LHCN-M2 (cell line): ENCODE measurements at places on chromosomes 4 and X.

DNA sequence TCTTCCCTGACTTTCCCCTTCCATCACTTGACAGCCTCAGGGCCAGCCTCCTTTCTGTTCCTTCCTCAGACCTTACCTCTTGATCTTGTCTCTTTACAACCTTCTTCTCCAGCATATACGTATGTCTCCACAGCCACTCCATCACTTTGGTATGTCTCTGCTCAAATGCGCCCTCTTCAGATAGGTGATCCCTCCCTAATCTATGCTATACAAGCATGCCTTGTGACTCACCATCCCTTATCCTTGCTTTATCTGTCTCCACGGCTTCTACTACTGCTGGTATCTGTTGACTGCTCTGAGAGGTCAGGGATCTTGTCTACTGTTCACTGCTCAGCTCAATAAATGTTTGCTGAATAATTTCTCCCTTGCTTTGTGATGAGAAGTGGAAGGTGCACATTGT lies 9.0 kb downstream of the ARAP2 start:
- DNase-seq, result no peak

- DNase-seq, result no peak
Observed at GRCh38 chr4:156173937-156174336, 220.3 kb upstream of the CTSO start.

DNA sequence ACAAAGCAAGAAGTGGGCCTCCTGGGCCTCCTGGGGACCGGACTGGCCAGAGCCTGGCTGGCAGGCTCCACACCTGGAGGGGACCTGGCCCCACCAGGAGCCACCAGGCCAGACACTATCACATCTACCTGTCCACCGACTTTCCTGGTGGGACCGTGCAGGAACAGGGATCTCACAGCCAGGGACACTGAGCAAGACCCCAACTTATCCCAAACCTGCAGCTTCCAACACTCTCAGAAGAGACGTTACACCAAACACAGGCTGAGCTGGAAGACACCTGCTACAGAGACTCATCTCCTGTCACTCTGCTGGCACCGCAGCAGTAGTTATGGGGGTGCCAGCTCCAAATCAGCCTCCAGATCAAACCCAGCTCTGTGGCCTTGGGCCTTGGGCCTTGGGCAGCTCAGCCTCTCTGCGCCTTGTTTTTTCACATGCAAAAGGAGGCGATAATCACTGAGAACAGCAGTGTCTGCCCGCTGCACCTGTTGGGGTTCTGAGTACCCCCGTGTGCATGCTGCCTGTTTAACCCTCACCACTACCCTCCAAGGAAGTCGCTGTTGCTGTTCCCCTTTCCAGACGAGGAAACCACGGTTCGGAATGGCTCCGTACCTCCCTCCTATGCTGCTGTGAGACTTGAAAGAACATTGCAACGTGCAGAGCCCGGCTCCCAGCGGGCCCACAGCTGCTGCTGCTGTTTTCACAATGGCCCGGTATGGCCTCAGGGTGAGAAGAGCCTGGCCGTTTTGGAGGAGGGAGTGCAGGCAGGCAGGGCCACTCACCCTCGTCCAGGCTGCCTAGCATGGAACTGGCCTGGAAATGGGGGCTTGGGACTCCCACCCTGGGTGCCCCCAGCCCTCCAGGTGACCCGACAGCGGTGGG lies 69.6 kb downstream of the ADRA2C start:
- DNase-seq, result no peak

- DNase-seq, result peak; percentile 32
Observed at GRCh38 chr4:80062527-80062926, 10.5 kb downstream of the ANTXR2 start.

GRCh38 chrX:42746606-42747005 lies 31.4 kb downstream of the PPP1R2C start:
- DNase-seq, result peak; percentile 32

GRCh38 chr4:186557061-186557460 lies 1.7 kb upstream of the MTNR1A start:
- peak; percentile 55 for DNase-seq

- no peak for DNase-seq
Observed at GRCh38 chrX:13719192-13719856, 15.1 kb downstream of the TRAPPC2 start.

GRCh38 chrX:20352504-20352903 lies 85.8 kb upstream of the RPS6KA3 start:
- no peak for DNase-seq

- DNase-seq, result no peak
Observed at GRCh38 chr4:187366530-187366929, 629.0 kb upstream of the ZFP42 start.

- no peak for DNase-seq
Observed at GRCh38 chr4:113288696-113289095, 239.2 kb downstream of the ANK2 start.

DNA sequence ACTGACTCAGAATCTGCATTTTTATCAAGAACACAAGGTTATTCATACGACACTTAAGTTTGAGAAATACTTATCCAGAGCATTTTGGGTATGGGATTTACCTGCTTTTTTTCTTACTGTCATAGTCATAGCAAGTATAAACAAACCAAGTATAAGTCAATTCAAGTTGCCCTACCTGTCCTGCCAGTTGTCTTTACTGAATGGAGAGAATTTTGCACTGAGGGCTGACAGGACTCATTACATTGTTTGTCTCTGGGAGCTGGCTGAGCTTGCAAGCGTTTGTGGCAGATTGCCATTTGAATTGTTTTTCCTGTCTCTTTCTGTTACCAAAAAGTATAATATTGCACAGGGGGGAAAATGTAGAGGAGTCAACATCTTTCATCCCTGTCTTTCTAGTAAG lies 278.9 kb upstream of the MAGEC2 start:
- DNase-seq, result no peak

DNA sequence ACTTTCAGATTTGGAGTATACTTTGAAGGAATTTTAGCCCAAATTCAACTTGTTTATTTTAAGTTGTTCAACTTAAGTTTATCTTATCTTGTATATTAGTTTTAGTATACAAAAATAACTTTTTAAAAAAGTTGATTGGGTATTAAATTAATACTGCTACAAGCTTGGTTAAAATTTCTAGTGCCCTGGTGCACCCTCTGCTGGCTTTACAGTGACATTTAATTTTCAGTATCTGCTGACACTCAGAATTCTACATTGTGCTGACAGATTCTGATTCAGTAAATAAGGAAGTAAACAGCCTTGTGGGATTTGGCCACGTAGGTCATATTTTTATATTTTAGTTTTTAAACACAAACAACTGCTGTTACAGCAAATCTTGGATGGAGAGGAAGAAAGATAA lies 2.9 kb downstream of the EDA start:
- peak; percentile 1 for DNase-seq

DNA sequence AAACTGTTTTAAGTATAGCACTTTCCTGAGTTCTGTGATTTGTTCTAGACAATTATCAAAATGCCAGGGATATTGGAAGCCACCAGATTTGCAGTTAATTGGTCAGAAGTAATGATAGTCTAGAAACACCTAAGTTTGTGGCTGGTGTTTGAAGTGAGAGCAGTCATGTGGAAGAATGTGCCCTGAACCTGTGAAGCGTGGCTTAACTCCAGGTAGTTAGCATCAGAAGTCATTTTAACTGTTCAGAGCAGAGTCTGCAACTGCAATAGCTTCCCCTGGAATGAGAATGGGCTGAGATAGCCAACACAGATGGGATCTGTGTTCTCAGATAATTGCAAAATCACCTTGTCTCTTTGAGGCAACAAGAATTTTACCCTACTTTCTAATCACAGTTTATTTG lies 255.1 kb upstream of the GK2 start:
- DNase-seq, result no peak

GRCh38 chrX:46408553-46409407 lies 136.4 kb downstream of the ZNF674 start:
- peak; percentile 64 for DNase-seq

DNA sequence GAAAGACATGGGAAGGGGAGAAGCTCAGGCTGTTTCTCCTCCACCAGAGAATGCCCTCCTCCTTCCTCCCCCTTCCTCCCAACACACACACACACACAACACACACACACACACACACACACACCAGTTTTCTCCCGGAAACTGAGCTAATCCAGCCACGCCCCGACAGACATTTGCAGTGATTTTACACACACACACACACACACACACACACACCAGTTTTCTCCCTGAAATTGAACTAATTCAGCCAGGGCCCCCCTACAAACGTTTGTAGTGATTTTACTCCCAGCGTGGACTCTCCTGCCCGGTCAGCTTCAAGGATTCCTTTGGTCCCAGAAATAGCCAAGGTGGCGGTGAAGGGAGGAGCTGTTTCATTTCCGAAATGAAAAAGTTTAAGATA lies 32.9 kb upstream of the STX18 start:
- DNase-seq, result peak; percentile 57

DNA sequence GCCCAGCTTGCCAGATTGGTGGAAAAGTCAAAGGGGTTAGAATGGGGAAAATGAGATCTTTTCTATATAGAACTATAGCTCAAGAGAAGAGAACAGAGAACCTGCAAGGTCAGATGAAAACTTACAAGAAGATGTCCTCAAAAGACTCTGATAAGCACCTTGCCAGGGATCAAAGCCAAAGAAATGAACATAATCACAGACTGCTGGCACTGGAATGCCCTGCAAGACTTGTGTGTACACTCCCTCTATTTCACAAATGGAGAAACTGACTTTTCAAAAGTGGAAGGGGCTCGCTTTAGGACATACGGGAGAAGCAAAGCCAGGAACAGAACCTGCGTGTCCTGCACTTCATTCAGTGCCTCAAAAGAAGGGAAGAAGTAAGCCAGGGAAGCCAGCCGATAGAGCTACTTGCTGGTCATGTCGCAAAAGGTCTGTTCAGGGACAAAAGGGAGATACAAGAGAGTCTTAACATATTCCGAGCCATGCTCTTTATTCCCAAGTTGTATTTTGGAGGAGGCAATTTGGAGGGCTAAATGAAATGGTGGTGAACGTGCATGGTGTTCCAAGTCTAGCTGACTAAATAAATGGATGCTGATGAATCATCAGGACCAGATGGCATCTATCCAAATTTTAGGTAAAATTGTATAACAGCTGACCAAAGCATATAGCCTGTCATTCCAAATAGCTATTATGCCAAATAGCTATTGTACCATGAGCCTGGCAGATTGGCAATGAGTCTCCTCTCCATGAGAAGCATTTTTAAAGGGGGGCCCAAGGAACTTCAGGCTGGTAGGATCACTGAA lies 175.6 kb upstream of the GPC4 start:
- DNase-seq, result peak; percentile 35

GRCh38 chr4:40856840-40857362 lies 107.1 kb downstream of the NSUN7 start:
- DNase-seq, result no peak

- DNase-seq, result no peak
Observed at GRCh38 chr4:26937139-26937538, 76.5 kb downstream of the STIM2 start.

DNA sequence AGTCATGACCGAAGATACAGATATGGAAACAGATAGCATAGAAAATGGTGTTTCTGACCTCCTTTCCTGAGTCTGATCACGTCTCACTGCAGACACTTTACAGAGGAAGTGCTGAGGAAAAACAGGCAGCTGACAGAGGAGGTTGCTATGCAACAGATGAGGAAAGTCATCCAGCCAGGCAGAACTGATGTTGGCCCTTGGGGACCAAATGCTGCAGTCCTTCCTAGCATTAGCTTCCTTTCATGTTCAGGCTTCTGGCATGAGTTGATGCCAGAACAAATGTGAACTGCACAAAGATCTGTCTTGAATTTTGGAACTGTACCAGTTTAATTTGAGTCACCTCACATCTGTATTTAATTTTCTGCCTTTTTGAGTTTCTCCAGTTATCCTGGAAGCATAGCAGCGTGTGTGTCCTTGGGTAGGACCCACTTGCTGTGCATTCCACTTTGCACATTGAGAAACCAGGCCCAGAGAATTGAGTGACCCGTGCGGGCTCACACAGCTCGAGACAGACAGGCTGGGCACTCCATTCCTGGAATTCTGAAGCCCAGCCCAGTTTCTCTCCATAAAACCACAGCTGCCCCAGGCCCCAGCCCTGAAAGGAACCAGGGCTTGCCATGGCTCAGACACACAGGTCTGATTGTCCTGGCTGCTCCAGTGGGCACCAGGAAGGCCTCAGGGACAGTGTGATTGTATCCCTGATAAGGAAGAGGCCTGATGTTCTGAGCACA lies 1.4 kb upstream of the MAGED1 start:
- DNase-seq, result peak; percentile 59

GRCh38 chr4:77225022-77225421 lies 68.0 kb downstream of the CCNG2 start:
- no peak for DNase-seq

DNA sequence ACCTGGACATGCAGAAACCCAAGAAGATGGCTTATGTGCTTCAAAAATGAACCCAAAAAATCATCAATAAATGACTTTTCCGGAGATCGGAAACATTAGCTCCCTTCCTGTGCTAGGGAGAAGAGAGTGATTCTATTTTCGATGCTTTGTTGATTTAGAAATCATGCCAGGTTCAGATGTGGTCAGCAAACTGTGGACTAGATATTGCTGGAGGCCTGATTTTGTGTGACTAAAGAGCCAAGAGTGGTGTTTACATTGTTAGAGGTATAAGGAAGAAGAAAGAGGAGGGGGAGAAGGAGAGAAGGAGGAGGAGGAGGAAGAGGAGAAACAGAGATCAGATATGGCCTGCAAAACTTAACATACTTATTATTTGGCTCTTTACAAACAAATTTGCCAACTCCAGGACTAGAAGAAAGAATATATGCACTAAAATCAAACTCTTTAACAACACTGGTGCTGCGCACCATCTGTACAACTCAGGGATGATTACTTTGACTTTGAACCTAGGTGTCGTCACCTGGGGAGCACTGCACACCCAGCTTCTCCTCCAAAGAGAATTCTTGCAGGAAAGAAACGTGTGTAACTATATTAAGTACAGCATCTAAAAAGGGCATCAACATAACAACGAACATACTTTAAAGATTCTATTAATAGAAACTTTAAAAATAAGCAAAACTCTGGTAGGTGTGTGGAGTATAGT lies 664.9 kb upstream of the LCORL start:
- DNase-seq, result no peak

- no peak for DNase-seq
Observed at GRCh38 chrX:86051741-86052140, 4.4 kb upstream of the CHM start.

- peak; percentile 9 for DNase-seq
Observed at GRCh38 chrX:106619797-106620196, 8.0 kb downstream of the RADX start.

DNA sequence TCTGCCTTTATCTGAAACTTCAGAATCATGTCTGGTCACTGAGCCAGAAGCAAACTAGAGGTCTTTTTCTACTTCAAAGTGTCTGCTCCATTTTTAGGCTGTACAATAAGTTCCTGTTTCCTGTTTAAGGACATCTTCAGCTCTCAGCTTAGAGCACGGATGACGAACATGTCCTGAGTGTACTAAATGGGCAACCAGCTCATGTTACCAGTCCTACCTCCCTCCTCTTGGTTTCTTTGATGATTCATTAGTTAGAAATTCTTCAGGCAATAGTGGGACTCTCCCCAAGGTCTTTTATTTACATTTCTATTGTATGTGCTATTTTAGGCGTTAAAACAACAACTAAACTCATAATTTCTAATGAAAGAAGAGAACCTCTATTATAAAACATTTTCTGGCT lies 58.0 kb downstream of the ENPEP start:
- peak; percentile 98 for DNase-seq

DNA sequence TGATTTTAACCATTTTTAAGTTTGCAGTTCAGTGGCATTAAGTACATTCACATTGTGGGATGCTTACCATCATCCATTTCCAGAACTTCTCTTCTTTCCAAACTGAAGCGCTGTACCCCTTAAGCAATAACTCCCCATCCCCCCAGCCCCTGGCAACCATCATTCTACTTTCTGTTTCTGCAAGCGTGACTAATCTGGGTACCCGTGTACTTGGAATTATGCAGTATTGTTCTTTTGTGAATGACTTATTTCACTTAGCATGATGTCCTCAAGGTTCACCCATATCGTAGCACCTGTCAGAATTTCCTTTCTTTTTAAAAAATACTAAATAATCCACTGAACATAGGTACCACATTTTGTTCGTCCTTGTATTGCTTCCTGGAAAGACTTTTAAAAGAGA lies 32.9 kb downstream of the USP9X start:
- DNase-seq, result no peak
